Suprapubic skin (tissue), 4 donors: ENCODE measurements at places on chromosomes 1 and 21. TPM values are rescaled to one million over a fixed set of nuclear protein-coding genes. Genes with fewer than 3 reads are reported as not detected.
A peak's percentile ranks its signal among the peaks of the same experiment; 100 is the strongest.

The MNDA gene
- total RNA-seq, result 3.4 TPM

DNA sequence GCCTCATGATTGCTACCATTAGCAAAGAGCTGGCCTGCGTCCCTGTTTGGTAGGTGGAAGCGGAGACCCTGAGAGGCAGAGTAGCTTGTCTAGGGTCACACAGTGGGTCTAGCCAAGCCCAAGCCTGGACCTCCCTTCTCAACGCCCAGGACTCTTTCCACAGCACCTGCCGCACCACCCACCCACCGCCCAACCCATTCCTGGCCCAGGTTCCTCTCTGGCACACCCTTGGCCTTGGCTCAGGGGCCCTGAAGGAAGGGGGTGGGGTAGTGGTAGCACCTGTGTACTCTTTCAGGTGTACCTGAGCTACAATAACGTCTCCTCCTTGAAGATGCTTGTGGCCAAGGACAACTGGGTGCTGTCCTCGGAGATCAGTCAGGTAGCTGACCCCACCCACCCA is 19.3 kb downstream of the FAM151A start:
- no peak for DNase-seq

DNA sequence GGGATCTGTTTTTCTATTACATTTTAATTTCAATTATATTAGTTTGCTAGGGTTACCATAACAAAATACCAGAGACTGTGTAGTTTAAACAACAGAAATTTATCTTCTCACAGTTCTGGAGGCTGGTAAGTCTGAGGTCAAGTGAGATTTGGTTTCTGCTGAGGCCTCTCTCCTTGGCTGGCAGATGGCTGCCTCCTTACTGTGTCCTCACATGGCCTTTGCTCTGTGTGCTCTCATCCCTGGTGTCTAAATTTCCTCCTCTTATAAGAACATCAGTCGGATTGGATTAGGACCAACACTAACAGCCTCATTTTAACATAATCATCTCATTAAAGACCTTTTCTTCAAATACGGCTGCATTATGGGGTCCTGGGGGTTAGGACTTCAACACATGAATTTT is 195.2 kb upstream of the CHODL start:
- DNase-seq, result no peak

DNA sequence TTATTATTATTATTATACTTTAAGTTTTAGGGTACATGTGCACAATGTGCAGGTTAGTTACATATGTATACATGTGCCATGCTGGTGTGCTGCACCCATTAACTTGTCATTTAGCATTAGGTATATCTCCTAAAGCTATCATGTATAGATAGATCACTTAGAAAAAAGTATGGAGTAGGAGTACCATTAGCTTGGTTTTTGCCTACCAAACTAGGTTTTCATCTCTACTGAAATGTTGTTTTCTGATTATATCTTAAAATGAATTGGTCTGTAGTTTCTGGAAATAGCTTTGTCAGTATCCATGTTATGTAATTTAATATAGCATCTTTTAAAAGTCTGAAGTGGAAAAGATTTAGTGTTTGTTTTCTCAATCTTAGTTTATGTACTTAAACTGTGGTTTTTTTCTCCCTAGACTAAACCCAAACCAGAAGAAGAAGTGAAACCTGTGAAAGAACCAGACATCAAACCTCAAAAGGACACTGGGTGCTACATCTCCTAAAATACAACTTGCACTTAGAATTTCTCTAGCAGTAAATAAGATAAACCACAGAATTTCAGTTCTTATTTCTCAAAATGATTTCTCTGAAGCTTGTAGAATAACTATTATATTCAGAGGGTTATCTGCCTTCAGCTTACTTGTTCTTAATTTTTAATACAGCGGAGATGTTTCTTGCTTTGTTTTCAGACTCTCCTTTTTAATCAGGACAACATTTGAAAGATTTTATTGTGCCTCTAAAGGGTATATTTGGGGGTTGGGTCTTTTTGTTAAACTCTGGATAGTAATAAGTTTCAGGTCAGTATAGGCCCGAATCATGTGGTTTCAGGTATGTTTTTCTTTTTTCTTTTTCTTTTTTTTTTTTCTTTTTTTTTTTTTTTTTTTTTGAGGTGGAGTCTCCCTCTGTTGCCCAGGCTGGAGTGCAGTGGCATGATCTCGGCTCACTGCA is 4.5 kb upstream of the FAM177B start:
- DNase-seq, result no peak

GRCh38 chr1:177211231-177211630 is 40.5 kb downstream of the BRINP2 start:
- DNase-seq, result no peak

DNA sequence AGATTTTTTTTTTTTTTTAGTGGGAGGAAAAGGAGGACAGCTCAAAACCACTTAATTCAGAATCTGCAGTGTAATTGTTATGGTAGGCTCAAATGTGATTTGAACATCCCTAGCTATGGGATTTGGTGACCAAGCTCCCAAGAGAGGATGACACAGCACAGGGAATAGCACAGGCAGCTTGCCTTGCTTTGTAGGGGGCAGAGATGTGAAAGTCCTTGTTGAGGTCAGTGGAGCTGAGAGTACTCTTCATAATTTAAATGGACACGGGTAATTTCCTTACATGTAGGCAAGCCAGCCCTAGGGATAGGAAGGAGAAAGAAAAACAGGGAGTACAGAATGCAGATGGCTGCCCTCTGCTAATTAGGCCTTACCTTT is 3.2 kb upstream of the UCK2 start:
- DNase-seq, result no peak

- peak; percentile 70 for DNase-seq
These were observed 1.1 kb upstream of the TTC39A start for GRCh38 chr1:51331206-51332100.

GRCh38 chr1:85229574-85230097 is 28.8 kb upstream of the SYDE2 start:
- DNase-seq, result no peak
